ENCODE measurements at places on chromosomes 7 and 10.

- no peak for DNase-seq
Measured at GRCh38 chr7:131502810-131503508, 53.5 kb downstream of the PODXL start.

- DNase-seq, result no peak
Measured at GRCh38 chr10:71838264-71839211, 12.5 kb downstream of the PSAP start.

DNA sequence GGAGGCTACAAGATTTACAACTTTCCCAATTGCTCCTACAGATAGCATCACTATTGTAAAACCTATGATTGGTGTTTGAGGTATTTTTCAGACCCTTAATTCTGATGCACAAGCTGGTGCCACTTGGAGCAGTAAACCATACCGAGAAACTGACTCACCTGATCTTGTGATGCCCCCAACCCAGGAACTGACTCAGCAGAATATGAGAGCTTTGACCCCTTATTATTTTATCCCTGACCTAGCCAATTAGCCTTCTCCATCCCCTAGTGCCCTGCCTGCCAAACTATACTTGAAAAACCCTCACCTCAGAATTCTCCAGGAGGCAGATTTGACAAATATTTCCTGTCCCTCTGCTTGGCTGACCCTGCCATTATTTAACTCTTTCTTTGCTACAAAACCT lies 585.9 kb upstream of the GHITM start:
- DNase-seq, result no peak

- DNase-seq, result no peak
Measured at GRCh38 chr10:28020080-28020860, 21.4 kb upstream of the ODAD2 start.

DNA sequence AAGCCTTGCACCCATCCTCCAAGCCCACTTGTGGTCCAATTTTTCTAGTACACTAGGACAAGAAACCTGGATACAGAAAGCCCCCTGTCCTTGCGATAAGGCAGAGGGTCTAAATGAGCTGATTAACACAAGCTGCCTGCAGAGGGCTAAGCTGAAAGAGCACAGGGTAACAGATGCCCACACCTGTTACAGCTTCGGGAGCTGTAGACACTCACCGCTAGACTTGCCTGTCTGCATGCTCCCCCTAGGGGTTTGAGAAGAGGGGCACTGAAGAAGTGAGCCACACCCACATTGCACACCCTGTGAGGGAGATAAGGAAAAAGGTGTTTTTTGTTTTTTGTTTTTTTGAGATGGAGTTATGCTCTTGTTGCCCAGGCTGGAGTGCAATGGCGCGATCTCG lies 386.5 kb upstream of the AUTS2 start:
- no peak for DNase-seq

DNA sequence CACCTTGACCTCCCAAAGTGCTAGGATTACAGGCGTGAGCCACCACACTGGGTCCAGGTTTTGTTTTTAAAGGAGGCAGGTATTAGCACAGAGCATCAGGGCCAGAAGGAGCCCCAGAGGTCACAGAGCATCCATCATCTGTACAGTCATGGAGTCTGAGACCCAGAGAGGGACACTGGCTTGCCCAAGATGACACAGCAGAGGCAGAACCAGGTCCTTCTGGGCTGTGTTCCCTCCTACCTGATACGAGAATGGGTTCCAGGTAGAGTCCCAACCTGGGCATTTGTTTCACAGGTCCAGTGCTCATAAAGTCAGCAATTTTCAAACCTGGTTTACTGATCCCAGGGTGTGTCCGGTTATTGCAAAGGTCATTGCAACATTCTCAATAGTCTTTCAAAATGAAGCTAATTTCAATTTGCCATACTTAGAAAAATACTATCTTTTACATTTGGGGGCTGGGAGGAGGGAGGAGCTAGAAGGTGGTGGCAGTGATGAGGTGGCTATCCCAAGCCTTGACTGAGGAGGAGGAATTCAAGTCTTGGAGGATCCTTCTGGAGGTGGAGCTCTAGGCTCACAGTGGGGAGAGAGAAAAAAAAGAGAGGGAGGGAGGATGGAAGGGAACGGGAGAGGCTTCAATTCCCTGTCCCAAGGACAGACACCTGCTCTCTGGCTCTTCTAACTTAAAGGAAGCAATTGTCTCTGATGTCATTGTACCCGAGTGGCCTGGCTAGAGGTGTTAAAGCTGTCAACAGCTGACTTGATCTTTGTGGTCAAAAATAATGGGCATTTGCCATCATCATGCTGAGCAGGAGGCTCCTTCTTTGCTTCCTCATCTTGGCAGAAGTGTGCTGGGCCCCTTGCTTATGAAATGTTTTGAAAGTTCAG lies 8.1 kb downstream of the MXI1 start:
- DNase-seq, result no peak

- no peak for DNase-seq
Measured at GRCh38 chr7:25849500-25850184, 302.4 kb upstream of the NFE2L3 start.
